Spinal cord (tissue), 10 donors: ENCODE measurements at places on chromosomes 13 and 19.

- H3K36me3 ChIP-seq = peaks cover 16% of the 10 kb centered on the region
- no peak for DNase-seq
- H3K27ac ChIP-seq = no peak overlapping the region
- H3K27me3 ChIP-seq = no peaks in the 10 kb centered on the region
- peaks cover 13% of the 10 kb centered on the region for H3K4me1 ChIP-seq
Observed at GRCh38 chr19:17346109-17346671, 8.8 kb downstream of the GTPBP3 start.

DNA sequence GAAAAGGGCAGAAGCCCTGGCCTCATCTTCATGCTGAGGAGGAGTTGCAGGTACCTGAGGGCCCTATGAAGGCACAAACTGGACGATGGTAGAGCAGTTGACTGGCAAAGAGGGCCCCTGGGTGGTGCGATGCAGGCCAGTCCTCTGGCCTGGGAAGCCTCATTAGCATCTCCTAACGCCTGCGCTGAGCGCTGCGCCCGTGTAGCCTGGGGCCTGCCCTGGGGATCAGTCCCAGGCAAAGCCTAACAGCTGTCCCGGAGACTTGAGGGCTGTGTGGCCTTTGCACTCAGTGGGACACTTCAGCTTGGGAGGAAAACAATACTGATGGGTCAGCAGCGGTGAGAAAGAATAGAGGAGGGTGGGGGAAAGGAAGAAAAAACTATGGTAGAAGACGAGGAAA is 187.7 kb downstream of the RAP2A start:
- no peak overlapping the region for H3K4me3 ChIP-seq
- no peak for DNase-seq
- H3K4me1 ChIP-seq = no peaks in the 10 kb centered on the region
- H3K36me3 ChIP-seq = no peaks in the 10 kb centered on the region
- no peaks in the 10 kb centered on the region for H3K27me3 ChIP-seq

DNA sequence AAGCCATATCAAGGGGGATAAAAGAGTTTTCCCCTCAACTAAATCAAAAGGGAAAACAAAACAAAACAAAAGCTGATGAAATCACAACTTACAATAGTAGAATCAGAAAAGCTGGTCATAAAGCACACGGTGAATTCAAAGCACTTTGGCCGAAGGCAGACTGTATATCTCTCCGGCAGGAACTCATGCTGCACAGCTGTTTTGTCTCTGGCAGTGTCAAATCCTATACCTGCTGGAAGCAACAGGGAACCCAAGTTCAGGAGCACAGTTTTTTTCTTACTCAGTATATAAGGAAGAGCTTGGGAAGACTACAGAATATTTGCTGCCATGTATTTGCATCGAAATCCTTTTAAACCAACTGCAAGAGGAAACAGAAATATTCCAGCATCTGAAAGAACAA is 213.7 kb downstream of the RFC3 start:
- no peak overlapping the region for H3K4me3 ChIP-seq
- no peaks in the 10 kb centered on the region for H3K27me3 ChIP-seq
- H3K36me3 ChIP-seq = no peaks in the 10 kb centered on the region
- H3K27ac ChIP-seq = no peak overlapping the region

- no peak overlapping the region for H3K27ac ChIP-seq
- DNase-seq = no peak
- no peaks in the 10 kb centered on the region for H3K36me3 ChIP-seq
- no peaks in the 10 kb centered on the region for H3K27me3 ChIP-seq
Observed at GRCh38 chr13:45728759-45729158, 26.6 kb downstream of the CBY2 start.

DNA sequence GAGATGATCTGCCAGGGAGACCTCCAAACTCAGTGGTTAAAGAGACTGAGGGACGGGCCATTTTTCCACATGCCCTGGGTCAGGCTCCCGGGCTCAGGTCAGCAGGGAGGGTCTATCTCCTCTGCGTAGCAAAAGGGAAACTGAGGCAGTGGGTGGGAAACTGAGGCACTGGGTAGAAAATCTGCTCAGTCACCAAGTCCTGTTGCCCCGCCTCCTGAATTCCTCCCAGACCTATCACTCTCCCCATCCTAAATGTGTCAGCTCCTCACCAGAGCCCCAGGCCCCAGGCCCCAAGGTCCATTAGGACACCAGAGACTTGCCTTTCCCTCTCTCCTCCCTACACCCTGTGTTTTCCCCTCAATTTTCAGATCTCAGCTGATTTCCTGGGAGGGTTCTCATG is 2.4 kb downstream of the CD320 start:
- H3K4me1 ChIP-seq = peaks cover 48% of the 10 kb centered on the region
- no peak overlapping the region for H3K27ac ChIP-seq
- DNase-seq = no peak
- H3K27me3 ChIP-seq = no peaks in the 10 kb centered on the region

DNA sequence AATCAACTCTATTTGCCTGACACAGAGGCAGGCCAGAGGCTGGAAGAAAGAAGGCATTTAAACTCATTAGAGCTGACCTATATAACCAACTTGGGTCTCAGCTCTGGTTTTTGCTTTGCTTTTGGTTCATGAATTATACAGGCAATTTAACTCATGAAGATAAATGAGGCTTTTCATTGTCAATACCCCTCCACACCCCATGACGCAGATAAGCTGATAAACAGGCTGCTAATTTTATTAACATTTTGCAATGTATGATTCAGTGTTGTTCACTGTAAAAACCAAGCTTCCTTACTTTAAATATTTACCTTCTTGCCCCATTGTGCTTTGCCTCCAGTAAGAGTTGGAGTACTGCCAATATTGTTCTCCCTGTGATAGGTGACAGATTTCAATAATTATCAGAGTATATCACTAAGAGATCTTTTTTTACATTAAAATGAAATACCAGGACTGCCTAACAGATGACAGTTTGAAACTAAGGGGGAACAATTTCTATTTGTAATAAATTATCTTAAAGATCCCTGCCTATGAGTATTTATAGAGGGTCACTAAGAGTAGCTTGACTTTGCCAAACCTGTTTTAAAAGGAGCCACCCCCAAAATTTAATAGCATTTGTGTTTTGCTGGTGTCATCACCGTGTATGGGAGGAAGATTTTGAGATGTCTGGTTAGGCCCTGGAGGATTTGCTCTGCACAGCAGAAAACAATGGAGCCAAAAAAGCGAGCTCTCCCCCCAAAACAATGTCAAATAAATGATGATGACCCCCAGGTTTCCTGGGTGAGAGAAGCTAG is 472.7 kb upstream of the NBEA start:
- H3K4me1 ChIP-seq = peaks cover 4% of the 10 kb centered on the region
- no peak overlapping the region for H3K27ac ChIP-seq
- no peak overlapping the region for H3K4me3 ChIP-seq
- H3K36me3 ChIP-seq = no peaks in the 10 kb centered on the region

DNA sequence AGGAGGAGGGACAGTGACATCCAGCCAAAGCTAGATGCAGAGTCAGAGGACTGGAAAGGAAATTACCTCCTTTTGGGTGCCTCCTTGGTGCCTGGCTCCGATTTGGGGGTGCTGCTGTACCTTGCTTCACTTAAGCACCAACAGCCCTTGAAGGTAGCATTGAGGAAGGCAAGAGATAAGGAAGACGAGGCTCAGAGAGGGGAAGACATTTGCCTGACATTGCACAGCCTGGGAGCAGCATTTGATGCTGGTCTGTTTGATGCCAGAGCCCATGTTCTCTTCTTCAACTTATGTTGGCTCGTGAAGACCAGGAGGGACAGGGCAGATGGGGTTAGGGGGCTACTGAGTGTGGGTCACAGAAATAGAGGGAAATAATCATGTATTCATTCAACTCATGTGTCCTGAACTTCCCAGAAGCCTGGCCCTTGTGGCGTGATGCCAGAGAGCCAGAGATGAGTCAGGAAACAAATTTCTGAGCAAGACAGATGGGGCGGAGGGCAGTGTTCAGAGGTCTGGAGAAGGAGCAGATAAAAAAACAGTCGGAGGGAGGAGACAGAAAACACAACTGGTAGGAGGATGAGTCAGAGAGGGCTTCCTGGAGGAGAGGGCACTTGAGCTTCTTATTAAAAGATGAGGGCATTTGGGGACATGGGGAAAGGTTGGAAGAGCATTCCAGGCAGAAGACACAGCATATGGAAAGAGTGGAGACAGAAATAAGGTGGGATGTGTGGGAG is 3.0 kb upstream of the C19orf81 start:
- no peak overlapping the region for H3K27ac ChIP-seq
- H3K36me3 ChIP-seq = no peaks in the 10 kb centered on the region
- peaks cover 6% of the 10 kb centered on the region for H3K4me1 ChIP-seq
- no peak overlapping the region for H3K4me3 ChIP-seq
- no peak for DNase-seq

DNA sequence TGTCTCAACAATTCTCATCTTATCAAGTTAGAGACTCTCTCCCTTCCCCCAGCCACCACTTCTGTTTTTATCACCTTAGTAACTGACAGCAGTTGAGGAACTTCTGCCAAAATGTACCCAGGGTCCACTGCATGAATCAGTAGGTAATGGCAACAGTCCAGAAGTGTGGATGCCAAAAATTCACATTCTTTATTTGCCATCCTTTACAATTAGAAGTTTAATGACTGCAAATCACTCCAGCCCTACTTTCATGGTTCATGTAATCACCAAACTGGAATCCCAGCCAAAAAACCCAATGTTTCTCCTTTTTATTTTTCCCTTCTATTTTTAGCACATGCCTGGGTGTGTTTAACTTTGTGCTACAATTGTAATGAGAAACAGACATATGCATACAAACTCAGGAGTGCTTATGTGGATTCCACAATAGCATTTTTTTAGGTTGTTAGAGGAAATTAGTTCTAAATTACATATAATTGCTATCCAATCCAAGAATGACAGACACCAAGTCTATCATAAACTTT is 243.5 kb downstream of the RGCC start:
- no peaks in the 10 kb centered on the region for H3K36me3 ChIP-seq
- peak; percentile 22 for DNase-seq
- no peaks in the 10 kb centered on the region for H3K4me1 ChIP-seq
- H3K27me3 ChIP-seq = no peaks in the 10 kb centered on the region

GRCh38 chr13:77002590-77003190 is 10.8 kb downstream of the CLN5 start:
- no peaks in the 10 kb centered on the region for H3K27me3 ChIP-seq
- peak; percentile 48 for DNase-seq
- peaks cover 12% of the 10 kb centered on the region for H3K36me3 ChIP-seq
- H3K4me1 ChIP-seq = no peaks in the 10 kb centered on the region
- H3K4me3 ChIP-seq = no peak overlapping the region

DNA sequence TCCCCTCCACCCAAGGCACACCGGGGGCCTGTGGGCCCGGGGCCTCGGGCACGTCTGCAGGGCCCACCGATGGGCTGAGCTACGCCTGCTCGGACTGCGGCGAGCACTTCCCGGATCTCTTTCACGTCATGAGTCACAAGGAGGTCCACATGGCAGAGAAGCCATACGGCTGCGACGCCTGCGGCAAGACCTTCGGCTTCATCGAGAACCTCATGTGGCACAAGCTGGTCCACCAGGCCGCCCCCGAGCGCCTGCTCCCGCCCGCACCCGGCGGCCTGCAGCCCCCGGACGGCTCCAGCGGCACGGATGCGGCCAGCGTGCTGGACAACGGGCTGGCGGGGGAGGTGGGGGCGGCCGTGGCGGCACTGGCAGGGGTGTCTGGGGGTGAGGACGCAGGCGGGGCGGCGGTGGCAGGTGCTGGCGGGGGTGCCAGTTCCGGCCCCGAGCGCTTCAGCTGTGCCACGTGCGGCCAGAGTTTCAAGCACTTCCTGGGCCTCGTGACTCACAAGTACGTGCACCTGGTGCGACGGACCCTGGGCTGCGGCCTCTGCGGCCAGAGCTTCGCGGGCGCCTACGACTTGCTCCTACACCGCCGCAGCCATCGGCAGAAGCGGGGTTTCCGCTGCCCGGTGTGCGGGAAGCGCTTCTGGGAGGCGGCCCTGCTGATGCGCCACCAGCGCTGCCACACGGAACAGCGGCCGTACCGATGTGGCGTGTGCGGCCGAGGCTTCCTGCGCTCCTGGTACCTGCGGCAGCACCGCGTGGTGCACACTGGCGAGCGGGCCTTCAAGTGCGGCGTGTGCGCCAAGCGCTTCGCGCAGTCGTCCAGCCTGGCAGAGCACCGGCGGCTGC is 8.6 kb downstream of the ZNF784 start:
- peaks cover 66% of the 10 kb centered on the region for H3K36me3 ChIP-seq
- no peak overlapping the region for H3K4me3 ChIP-seq
- H3K4me1 ChIP-seq = no peaks in the 10 kb centered on the region
- no peak for DNase-seq
- no peak overlapping the region for H3K27ac ChIP-seq

DNA sequence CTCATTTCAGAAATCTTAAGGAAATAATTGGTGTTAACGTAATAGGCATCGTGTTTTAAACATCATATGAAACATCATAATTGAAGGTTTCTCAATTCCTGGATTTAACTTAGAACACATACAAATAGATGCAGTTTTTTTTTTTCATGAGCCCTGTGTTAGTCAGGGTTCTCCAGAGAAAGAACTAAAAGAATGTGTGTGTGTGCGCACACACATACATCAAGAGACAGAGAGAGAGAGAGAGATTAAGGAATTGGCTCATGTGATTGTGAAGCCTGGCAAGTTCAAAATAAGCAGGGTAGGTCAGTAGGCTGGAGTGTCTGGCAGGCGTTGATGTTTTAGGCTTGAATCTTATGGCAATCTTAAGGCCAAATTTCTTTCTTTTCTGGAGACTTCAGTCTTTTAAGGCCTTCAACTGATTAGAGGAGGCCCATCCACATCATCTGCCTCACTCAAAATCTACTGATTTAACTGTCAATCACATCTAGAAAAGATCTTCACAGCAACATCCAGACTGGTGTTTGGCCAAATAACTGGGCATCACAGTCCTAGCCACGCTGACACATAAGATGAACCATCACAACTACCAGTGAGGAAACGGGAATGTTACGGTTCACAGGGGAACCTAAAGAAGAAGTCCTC is 25.2 kb downstream of the SPATA13 start:
- H3K4me3 ChIP-seq = no peak overlapping the region
- no peaks in the 10 kb centered on the region for H3K27me3 ChIP-seq
- H3K27ac ChIP-seq = no peak overlapping the region
- H3K36me3 ChIP-seq = no peaks in the 10 kb centered on the region
- DNase-seq = no peak

DNA sequence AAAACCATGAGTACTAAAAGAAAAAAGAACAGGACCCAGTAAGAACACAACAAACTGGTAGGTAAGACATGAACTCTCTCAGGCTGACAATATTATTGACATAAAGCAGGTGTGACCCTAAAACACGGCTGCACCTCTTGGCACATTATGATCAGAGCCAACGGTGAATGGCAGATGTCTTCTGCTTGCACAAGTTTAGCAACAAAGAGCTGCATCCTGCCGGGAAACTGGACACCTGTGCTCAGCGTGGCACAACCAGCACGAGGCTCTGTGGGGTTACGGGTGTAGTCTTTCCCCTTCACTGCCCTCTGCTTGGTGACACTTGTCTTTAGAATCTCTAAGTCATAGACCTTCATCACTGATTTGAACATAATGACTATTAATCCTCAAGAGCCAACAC is 97.9 kb downstream of the DOCK9 start:
- no peak overlapping the region for H3K4me3 ChIP-seq
- no peaks in the 10 kb centered on the region for H3K27me3 ChIP-seq
- no peak overlapping the region for H3K27ac ChIP-seq
- peaks cover 9% of the 10 kb centered on the region for H3K4me1 ChIP-seq
